CD4-positive, alpha-beta T cell treated with Interleukin-10 for 1 hour (primary cell): ENCODE measurements at places on chromosomes 7 and 10.

DNA sequence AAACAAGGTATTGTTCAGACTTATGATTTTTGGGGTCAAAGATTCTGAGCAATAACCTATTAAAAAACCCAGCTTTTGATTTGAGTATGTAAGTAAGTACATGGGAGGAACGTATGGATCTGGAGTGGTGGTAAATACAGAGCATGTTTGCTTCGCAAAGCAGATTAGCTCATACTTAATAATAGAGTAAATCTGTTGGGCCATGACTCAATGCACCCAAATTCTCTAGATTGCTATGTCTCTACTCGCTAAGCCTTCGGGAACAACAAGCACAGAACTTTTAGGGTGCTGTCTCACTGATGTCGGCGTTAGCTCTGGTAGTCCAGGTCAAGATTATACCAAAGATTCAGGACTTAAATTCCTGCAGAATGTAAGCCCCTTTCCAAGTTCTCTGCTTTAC lies 807 bp upstream of the MINPP1 start:
- DNase-seq, result no peak

- no peak for DNase-seq
Measured at GRCh38 chr10:75733135-75733890, 301.9 kb downstream of the LRMDA start.

DNA sequence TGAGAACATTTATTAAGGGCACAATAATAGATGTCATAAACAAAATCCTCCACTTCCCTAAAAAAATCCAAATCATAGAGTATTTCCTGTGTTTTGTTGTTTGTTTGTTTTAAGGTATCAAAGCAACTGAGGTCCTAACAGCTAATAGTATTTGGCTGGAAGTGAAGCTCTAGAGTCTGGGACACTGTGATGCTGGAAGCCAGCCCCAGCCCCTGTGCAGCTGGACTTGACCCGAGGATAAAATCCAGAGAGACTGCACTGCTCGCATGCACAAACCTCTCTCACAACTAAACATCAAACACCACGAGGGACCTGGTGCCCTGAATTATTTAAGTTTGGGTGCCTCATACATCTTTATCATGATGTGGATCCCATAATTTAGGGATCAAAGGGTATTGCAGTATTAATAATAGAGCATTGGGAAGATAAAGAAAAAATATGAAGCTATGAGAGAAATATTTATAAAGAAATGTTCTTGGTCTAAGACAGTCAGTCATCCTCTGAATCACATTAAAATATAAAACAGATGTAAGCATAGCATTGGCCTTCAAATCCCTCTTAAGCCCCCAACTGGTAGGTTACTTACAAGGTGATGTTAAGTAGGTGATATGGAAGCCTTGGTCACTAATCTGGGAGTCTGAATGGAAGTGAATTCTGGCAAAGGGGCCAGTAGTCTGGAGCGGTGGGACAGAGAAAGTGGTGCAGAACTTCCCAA lies 44.4 kb downstream of the CUBN start:
- no peak for DNase-seq

- DNase-seq, result no peak
Measured at GRCh38 chr10:97124211-97124610, 61.5 kb downstream of the SLIT1 start.

DNA sequence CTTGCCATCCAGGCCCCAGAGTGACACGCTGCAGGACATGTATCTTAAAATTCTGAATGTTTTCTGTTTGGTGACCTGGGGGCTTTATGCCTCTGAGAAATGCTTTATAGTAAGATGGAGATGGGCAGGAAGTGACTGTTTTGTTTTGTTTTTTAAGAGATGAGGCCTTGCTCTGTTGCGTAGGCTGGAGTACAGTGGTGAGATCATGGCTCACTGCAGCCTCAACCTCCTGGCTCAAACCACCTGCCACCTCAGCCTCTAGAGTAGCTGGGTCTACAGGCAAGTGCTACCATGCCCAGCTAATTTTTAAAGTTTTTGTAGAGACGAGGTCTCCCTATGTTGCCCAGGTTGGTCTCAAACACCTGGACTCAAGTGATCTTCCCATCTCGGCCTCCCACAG lies 20.6 kb downstream of the ZNF777 start:
- peak; percentile 15 for DNase-seq

GRCh38 chr10:26044141-26044749 lies 110.2 kb downstream of the MYO3A start:
- DNase-seq, result no peak

DNA sequence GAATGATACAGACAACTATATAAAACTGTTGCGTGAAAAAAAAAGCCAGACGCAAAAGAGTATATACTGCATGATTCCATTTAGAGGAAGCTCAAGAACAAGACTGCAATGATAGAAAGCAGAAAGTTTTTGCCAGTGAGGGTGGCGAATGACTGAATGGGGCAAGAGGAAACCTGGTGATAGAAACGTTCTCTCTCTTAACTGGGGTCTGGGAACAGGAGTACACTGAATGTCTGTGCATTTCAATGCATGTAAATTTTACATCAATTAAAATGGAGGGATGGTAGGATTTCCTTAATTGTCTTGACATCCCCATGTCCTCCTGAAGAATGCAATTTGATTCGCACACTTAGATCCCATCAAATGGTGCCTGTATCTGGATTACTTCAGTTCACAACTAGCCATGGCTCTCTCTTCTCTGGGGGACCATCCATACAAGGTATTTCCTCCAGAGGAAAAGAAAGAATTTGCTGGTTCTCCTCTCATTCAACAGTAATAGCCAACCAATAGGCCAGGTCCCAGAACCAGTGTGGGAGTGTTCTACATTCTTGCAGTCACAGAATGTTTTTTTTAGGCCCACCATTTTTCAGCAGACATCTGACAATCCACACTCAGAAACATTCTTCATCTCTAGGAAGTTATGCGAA lies 221.0 kb upstream of the KLF14 start:
- DNase-seq, result peak; percentile 39

DNA sequence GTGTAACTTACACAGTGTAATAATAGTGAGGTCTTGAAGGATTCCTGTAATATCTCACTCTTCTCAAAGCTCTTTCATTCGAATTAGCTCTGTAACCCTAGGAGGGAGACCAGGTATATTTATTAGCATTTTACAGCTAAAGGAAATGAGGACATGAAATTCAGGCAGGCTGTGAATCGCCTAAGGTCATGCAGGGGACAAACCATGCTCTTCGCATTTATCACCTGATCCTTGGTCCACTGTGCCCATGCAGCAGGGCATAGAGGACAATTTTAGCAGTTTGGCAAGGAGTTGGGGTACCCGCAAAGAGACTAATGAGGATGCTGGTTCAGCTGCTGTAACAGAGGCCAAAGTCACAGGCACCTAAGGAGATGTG lies 14.8 kb upstream of the LAMB1 start:
- no peak for DNase-seq

DNA sequence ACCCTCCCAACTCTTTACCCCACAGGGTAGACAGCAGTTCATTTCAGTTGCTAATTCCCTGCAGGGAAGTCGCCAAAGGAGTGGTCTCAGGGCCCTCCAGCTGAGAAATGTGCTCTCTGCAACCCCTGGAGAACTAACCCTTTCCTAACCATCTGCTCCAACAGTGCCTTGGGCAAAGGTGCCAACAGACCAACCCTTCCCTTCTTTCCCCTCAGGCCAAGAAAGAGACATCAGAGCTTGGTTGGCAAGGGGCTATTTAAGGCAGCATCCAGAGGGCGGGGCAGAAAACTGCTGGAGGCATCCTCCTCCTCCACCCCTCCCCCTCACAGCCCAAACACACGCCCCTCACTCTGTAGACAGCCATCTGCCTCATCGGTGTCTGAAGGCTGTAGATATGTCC lies 1.7 kb downstream of the SORBS1 start:
- no peak for DNase-seq

GRCh38 chr10:79982362-79982800 lies 33.5 kb upstream of the SFTPD start:
- no peak for DNase-seq

GRCh38 chr7:6127110-6127490 lies 95.9 kb downstream of the ANKRD61 start:
- DNase-seq, result no peak

- DNase-seq, result no peak
Measured at GRCh38 chr10:11274452-11274851, 256.8 kb downstream of the CELF2 start.

DNA sequence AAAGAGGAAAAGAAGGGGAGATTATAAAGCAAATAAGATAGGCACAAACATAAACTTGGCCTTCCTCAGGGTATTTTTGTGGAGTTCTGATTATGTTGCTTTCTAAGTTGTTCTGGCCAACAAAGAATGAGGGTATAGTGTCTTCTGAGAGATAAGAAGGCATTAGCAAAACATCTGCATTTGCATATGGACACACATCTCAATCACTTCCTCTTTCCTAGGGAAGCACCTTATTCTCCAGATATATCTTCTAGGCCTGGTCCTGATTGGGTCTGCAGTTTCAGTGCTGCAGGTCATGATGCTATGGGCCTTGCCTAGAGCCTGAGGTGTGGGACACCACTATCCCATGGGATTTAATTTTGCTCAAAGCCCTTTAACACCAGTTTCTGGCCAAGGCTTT lies 308.8 kb upstream of the PHYHIPL start:
- DNase-seq, result no peak

DNA sequence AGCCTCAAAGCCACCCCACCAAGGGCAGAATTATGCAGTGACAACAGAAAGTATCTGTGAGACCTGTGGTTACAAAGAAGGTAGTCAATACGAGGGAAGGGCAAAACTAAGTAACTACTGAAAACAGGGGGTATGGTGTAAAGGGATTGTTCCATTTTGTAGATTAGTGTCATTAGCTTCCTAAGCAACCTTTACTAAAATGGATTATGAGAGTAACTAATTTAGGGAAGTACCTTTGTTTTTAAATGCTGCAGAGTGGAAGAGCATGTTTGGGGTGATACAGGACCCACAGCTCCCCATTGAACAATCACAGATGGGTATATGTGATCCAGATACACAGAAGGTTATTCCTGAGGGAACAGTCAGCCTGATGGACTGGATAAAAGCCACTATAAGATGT lies 51.3 kb upstream of the TAC1 start:
- no peak for DNase-seq

- DNase-seq, result no peak
Measured at GRCh38 chr10:14477408-14477710, 146.6 kb upstream of the FRMD4A start.

DNA sequence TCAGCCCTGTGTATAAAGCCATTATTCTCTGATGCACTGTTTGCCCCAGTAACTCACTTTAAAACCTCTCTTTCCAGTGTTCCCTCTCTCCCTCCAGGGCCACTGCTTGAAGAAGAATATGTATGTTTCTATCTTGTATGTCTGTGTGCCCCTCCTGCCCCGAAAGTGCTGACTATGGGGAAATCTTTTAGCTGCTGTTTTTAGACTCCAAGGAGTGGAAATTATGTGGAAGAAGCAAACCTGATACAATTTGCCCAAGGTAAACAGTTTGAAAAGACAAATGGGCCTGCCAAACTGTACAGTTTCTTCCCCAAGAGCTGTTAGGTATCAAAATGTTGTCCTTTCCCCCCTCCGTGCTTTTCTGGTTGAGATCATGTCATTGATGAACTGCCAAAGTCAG lies 3.4 kb downstream of the ADRA2A start:
- no peak for DNase-seq

GRCh38 chr10:93916257-93917063 lies 22.7 kb downstream of the SLC35G1 start:
- no peak for DNase-seq

DNA sequence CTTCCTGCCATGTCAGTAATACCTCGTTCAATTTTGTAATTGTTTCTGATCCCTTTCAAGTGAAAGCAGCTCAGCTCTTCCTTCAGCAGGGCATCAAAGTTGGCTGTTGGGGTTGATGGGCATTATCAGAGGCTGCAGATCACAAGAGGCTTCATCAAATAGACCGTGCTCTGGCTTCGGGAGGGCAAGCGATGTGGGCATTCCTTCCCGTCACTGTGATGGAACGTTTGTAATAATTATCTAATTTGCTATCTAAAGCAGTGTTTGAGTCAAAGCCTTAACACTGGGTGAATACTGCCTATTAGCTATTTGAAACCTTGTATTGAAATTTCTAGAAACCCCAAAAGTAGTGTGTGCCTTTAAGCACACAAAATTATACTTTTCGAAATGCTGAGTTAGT lies 170.1 kb downstream of the OTUD1 start:
- no peak for DNase-seq

- DNase-seq, result no peak
Measured at GRCh38 chr10:130934293-130935127, 377.0 kb downstream of the TCERG1L start.
